ENCODE measurements at places on chromosomes 3 and 15.

DNA sequence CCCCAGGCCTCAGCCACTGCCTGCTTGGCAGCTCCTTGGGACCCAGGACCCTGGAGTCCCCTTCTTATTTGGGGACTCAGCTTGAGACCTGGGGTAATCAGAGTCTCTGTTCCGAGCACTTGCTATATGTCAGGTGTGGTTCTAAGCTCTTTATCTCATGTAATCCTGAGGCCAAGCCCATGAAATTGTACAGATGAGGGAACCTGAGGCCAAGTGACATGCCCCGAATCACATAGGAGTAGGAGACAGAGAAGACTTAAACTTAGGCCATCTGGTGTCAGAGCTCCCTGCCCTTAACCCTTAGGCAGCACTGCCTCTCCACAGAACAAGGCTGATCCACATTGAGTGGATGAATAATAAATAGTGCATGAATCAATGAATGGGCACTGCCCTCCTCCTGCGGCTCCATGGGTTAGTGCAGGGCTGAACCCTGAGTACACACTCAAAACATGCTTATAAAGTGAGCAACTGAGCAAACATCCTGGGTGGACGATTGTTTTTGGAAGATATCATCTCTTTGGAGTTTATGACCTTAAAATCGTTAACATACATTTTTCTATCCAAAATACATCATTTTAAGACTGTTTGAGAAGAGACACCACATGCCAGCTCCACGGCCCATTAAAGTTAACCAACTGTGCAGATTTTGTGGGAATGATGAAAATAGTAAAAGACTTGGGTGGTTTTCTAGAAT, 33.2 kb upstream of the IQSEC1 start:
- peak; percentile 27 for DNase-seq

DNA sequence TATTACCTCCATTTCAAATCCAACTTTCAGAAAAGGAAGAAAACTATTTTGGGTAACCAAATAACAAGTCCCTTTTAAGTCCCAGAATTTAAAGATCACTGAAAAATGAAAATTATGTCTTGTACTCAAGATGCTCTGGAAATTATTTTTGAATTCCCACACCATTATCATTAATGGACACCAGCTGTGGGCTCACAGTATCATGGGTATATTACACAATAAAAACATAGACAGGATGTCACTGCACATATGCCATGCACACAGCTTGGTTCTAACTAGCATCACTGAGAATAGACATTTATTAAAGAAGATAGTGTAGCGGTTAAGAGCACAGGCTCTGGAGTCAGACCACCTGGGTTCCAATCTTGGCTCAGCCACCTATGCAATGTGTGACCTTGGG, 130.4 kb downstream of the FRMD5 start:
- DNase-seq, result no peak

GRCh38 chr3:131608741-131609140, 106.0 kb upstream of the MRPL3 start:
- DNase-seq, result no peak

GRCh38 chr15:69224383-69224782, 63.9 kb downstream of the GLCE start:
- DNase-seq, result no peak

DNA sequence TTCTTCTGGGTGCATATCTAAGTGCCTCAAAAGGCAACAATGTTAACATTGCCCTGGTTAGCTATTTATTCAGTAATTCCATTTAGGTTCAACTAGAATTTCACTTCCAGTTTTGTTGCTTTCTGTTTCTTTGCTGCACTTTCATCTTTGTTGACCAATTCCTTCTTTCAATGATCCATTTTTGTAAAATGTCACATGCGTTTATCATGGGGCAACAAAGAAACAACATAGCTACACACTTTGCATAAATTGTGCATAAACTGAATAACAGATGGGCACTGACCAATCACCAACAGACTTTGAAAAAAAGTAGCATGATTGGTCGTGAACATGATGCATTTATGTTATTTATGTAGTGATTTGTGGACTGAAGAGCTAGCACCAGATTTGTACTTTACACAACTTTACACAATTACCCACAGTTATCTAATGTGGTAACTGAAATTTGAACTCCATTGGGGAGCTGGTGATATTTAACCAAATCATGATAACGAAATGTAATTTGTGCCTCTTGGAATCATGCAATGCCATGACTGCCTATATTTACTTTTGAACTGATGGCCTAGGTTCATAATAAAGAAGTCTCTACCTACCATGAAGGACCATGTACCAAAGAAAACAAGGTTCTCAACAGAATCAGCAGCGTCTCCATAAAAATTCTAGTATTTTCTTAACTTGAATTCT, 7.1 kb upstream of the CPOX start:
- DNase-seq, result no peak

GRCh38 chr3:107753494-107753893, 230.7 kb downstream of the BBX start:
- no peak for DNase-seq

DNA sequence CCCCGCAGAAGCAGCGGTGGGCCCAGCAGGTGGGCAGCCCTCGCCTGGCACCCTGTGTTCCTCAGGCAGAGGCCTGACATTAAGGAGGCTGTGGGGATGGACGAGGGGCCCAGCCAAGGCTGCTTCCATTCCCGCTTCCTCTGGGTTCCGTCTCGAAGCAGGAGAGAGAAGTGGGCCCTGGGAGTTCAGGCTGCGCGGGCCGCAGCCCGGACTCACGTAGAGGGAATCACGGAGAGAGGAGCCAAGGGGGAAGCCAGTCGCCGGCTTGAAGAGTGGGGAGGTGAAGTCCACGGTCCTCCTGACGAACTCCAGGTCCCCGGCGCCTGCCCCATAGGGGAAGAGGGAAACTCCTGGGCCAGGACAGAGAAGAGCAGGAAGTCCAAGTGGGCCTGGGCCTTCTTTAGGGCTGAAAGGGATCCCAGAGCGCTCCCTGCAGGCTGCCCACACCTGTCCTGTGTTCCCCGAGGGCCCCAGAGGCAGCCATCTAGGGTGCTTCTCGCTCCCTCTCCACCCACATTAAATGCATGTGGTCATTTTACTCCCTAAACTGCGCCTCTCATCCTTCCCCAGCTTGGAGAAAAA, 37.7 kb downstream of the MUC4 start:
- DNase-seq, result no peak

DNA sequence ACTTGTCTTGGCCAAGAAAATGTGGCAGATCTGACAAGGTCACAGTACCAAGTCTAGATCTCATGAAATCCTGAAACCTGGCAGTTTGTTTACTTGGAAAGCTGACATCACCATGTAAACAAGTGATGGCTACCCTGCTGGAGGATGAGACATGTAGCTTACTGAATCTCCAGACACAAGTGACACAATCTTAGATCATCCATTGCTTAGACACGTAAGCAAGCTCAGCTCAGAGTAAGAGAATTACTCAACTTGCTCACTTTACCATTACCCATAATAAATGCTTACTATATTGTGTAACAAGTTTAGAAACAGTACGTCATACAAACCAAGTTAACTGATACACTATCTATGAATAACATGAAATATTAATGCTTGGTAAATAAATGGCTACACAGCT, 263.8 kb downstream of the TBC1D5 start:
- no peak for DNase-seq

GRCh38 chr3:137787529-137787928, 23.4 kb downstream of the SOX14 start:
- no peak for DNase-seq

DNA sequence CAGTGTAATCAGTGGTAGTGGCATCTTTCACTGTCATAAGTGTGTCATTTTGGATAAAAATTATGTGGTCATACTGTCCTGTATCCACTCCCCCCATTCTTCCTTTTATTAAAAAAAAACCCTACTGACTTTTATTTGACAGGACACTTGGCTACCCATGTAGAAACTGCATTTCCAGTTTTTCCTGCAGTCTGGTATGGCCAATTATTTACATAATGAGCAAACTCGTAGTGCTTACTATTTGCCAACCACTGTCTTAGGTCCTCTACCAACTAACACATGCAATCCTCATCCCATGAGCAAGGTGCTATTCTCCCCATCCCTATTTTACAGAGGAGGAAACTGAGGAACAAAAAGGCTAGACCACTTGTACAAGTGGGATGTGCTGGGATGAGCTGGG, 129.1 kb downstream of the MECOM start:
- DNase-seq, result no peak

- no peak for DNase-seq
These were observed 765 bp upstream of the UBE2E2 start for GRCh38 chr3:23202203-23202920.

DNA sequence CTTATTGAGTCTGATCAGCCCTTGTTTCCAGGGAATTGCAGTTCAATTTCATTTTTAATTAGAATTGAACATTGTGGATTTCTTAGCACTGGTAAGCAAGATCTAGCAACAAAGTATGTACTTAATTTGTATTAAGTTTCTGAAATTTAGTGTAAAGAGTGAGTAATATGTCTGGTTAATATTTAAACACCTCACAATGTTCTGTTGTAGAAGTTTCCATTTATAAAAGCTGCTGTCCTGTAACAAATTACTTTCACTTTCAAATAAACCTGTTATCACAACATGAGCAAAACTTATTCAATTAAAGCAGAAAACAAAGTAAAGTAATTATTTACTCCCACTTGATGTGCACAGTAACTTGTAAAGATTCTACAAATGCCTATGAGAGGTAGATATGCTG, 448.5 kb downstream of the NAALADL2 start:
- DNase-seq, result no peak

DNA sequence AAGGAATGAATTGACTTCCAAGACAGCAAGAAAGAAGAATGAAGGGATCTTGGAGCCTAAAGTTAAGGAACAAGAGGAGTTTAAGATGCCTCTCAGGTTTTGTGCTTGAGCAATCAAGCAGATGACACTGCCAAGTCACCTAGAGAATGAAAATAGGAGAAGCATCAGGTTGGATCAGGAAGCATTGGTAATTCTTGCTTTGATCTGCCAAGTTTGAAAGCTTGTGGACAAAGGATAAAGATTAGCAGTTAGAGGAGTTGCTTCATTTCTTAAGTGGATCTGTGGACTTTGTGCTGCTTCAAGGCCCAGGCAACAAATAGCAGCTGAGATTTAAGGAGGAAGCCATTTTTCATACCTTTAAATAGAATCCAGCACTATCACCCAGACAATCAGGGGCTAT, 35.6 kb downstream of the FRMD5 start:
- DNase-seq, result no peak
